ENCODE measurements at places on chromosomes 5 and 9. TPM values are rescaled to one million over a fixed set of nuclear protein-coding genes. Genes with fewer than 3 reads are reported as not detected.

OCLN gene
- 1.5 TPM for total RNA-seq

TOMM5 gene
- total RNA-seq, result 48.7 TPM

PDZD2 gene
- 103 TPM for total RNA-seq

PCSK1 gene
- total RNA-seq, result not detected

FYB1 gene
- 1.7 TPM for total RNA-seq

NR5A1 gene
- total RNA-seq, result not detected

NDUFB6 gene
- total RNA-seq, result 114 TPM

GABRB2 gene
- 0.17 TPM for total RNA-seq

PCDHA11 gene
- total RNA-seq, result not detected

FAM221B gene
- total RNA-seq, result not detected

ZDHHC11 gene
- total RNA-seq, result 11.4 TPM

SPINK7 gene
- not detected for total RNA-seq

CYFIP2 gene
- total RNA-seq, result 42.8 TPM

HK3 gene
- total RNA-seq, result 3.9 TPM

RANBP3L gene
- total RNA-seq, result 0.92 TPM

SLC25A51 gene
- total RNA-seq, result 24.3 TPM

MED27 gene
- total RNA-seq, result 14.2 TPM

SELENOP gene
- 151 TPM for total RNA-seq

GFM2 gene
- 35.9 TPM for total RNA-seq

SHLD3 gene
- total RNA-seq, result 2.0 TPM

SLC28A3 gene
- 0.23 TPM for total RNA-seq

NXNL2 gene
- not detected for total RNA-seq

ANKRD18A gene
- 4.7 TPM for total RNA-seq

SHISAL2B gene
- total RNA-seq, result not detected

PRDM9 gene
- not detected for total RNA-seq

SV2C gene
- 0.09 TPM for total RNA-seq

TTC39B gene
- total RNA-seq, result 1.1 TPM

PCDHGA2 gene
- 11.9 TPM for total RNA-seq

CARTPT gene
- not detected for total RNA-seq

GFI1B gene
- total RNA-seq, result not detected

IL13 gene
- not detected for total RNA-seq

ADAMTS12 gene
- total RNA-seq, result 1.4 TPM

ZNF366 gene
- total RNA-seq, result 3.8 TPM

BHMT2 gene
- 5.2 TPM for total RNA-seq

ORM2 gene
- total RNA-seq, result not detected

PPP6C gene
- total RNA-seq, result 36.4 TPM

SLC6A7 gene
- total RNA-seq, result not detected

DIRAS2 gene
- total RNA-seq, result not detected

PGM5 gene
- 176 TPM for total RNA-seq

PLCXD3 gene
- 56.4 TPM for total RNA-seq

GLDC gene
- not detected for total RNA-seq
